Gastrocnemius medialis (tissue), 4 donors: ENCODE measurements at places on chromosomes 3 and 15. TPM values are rescaled to one million over a fixed set of nuclear protein-coding genes. Genes with fewer than 3 reads are reported as not detected.

The ITPKA gene
- total RNA-seq: 4.6 TPM

DNA sequence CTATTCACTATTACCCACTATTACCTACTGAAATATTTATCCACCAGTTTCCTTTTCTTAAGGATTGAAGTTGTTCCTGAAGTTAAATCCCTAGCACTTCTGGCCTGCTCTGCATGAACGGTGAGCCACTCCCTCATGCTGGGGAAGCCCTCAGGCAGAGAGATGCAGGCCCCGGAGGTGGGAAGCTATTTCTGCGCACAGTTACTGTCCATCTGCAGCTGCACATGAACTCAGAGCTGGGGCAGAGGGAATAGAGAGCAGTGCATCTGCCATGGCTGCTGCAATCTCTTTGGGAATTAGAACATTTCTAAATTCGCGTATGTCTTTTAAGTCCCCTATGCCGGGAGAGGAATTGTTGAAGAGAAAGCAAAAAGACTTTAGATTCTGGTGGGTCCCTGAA is 6.3 kb upstream of the GALNT15 start:
- DNase-seq: no peak

DNA sequence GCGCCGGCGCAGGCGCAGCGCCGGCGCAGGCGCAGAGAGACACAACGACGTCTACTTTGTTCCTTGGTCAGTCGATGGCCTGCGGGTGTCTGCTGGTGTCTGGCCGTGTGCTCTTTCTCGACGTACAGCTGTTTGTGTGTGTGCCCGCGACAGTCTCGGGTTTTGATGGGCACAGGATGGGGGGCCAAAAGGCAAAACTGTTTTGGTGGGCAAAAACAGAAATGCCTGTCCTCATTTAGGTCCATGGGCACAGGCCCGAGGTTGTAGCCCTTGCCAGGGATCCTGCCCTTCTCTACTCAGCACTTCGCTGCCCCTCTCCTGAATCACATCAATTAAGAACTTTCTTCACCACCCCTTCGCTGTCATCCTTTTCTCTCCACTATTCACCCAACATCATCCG is 184.8 kb upstream of the CHL1 start:
- DNase-seq: no peak

- DNase-seq: no peak
Observed at GRCh38 chr3:119395923-119396358, 67.5 kb downstream of the TMEM39A start.

The GREM1 gene
- total RNA-seq: 0.31 TPM

DNA sequence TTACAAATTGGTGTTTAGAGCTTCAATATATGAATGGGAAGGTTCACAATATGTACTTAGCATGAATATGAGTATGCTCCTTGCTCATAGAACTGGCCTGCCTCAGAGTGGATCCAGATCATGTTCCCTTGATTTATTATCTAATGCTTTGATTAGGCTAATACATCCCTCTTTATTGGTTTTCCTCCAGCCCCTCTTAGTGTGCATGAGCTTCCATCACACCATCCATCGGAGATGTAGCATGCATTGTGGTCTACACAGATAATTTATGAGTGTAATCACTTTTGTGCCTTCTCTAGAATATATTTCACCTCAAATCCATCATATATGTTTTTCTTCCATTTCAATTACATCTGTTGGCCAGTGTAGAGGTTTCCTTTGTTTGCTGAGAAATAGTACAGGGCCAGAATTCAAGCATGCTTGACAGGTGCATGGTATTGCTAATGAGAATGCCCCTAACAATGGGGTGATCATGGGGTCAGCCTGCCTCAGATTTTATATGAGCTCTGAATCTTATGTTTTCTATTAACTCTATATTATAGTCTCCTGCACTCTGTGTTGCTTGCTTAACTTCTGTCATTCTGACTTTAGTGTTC is 786.4 kb upstream of the ARPP21 start:
- no peak for DNase-seq

The CD200R1 gene
- total RNA-seq: not detected

The ALS2CL gene
- 7.0 TPM for total RNA-seq

DNA sequence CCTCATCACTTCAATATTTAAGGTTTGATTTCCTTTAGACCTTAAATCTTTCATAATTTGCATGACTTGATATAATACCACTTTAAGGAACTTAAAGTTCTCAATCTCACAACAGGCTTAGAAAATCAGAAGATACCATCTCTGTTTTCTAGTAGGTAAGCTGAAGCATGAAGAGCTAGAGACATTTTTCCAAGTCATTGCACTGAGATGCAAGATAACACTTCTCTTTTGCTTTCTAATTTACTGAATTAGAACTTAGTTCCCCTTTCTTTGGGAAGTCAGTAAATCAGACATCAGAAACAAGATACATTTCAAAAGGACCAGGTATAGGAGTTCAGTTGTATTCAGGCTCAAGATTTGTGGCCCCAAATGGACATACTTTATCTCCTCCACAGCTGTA is 79.7 kb downstream of the DZIP3 start:
- no peak for DNase-seq

GRCh38 chr3:64088408-64089205 is 65.3 kb upstream of the PSMD6 start:
- no peak for DNase-seq

GRCh38 chr3:18812316-18812715 is 336.0 kb upstream of the KCNH8 start:
- DNase-seq: no peak

The CHL1 gene
- total RNA-seq: 0.36 TPM
